ENCODE measurements at places on chromosomes 6 and 20.

- DNase-seq: no peak
Measured at GRCh38 chr6:148343047-148343782, 577 bp downstream of the SASH1 start.

GRCh38 chr6:692356-692851 is 535 bp downstream of the EXOC2 start:
- peak; percentile 34 for DNase-seq

DNA sequence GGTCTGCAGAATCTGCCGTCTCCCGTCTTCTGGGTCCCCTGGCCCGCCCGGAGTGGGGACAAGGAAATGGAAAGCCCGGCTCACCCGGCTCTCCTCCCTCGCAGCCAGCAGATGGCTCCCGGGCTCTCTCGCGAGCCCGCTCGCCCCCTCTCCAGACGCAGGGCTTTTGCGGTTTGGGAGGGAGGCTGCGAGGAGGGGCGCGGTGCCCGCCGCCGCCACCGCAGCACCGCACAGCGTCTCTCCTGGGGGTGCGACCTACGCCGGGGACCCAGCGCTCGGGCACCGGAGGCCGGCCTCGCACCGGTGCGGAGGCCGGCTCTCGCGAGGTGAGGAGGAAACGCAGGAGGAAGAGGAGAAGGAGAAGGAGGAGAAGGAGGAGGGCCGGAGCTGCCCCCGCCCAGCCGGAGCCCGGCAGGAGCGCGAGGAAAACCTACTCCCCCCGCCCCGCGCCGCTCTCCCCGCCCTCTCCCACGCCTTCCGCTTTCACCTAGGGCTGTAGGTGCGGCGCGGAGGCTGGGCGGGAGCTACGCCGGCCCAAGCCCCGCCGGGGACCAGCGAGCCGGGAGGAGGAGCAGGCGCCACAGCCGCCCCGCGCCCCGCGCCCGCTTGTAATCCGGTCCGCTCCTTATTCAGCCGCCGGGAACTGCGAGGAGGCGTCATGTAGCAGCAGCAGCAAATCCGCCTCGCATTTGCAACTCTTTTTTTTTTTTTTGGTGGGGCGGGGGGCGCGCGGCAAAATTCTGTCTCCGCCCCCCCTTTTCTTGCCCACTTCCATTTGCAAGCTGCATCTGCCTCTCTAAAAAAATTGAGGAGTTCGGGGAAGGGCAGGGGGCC is at the start of gene CARMIL1:
CARMIL1 (plus strand) TSS at position 461 of the 834 bp plus-strand sequence. CDS start 422 bp downstream, outside the sequence.
- DNase-seq: peak; percentile 44

GRCh38 chr6:44023586-44024454 is 103.4 kb downstream of the MRPL14 start:
- DNase-seq: no peak

GRCh38 chr6:2509711-2510110 is 241.0 kb downstream of the MYLK4 start:
- DNase-seq: no peak

DNA sequence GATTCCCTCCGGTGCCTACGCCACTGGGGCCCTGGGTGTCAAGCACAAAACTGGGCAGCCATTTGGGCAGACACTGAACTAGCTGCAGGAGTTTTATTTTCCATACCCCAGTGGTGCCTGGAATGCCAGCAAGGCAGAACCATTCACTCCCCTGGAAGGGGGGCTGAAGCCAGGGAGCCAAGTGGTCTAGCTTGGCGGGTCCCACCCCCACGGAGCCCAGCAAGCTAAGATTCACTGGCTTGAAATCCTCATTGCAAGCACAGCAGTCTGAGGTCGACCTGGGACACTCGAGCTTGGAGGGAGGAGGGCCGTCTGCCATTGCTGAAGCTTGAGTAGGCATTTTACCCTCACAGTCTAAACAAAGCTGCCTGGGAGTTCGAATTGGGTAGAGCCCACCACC is 125.3 kb downstream of the FRK start:
- no peak for DNase-seq

GRCh38 chr6:97097068-97098047 is 172.8 kb downstream of the KLHL32 start:
- DNase-seq: no peak

GRCh38 chr6:29553268-29554057 is 6.1 kb downstream of the UBD start:
- DNase-seq: no peak

GRCh38 chr20:37833221-37833896 is 69.6 kb upstream of the VSTM2L start:
- DNase-seq: no peak

DNA sequence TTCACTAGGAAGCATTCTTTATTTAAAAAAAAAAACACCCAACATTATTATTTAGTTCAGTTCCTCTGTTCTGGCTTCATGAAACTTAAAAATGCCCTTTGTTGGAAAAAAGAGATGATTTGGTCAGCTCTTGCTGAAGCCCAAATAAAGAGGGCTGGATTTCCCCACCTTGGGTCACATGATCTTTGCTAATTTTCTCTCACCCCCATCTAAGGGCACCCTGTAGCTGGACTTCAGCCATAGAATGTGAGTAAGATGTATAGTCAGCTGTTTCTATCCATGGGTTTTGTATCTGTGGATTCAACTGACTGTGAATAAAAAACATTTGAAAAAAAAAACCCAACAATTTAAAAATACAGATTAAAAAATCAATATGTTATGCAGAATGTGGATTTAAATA is 213.9 kb upstream of the SULF2 start:
- DNase-seq: no peak

DNA sequence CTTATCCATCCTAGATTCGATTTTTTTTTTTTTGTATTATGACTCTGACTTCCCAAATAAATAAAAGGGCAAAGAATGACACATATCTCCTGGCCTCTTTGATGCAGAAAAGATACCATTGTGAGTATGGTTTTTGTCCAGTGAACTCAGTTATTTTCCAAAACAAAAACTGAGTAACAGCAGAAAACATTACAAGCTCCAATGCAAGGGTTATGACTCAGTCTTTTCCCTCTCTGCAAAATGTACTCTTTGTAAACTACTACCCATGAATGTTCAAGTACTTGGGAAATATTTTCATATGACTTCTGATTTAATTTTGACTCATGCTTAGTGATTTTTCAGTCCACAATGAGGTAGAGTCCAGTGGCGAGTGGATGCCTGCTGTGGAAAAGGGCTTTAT is 355.3 kb downstream of the RNF144B start:
- DNase-seq: no peak

- no peak for DNase-seq
Measured at GRCh38 chr6:166045173-166045859, 122.3 kb downstream of the TBXT start.

GRCh38 chr6:154861825-154862224 is 128.6 kb downstream of the SCAF8 start:
- no peak for DNase-seq

DNA sequence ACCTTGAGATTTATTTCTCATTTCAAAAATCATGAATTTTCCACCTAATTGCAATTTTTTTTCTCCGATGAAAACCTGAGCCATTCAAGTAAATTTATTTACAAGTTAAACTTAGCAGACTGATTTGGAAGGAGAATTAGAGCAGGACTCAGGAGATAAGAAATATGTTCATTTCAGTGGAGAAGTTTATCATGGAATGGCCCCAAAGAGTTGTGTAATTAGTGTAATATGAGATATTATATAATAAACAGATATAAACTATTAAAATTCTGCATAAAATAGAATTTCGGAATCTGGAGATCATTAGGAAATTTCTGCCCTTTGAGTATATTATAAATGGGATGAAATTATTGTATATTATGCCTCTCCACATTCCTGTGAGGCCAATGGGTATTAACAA is 596.8 kb downstream of the QKI start:
- no peak for DNase-seq

- no peak for DNase-seq
Measured at GRCh38 chr6:35775031-35775430, 1.4 kb upstream of the CLPSL2 start.

- DNase-seq: no peak
Measured at GRCh38 chr6:140486450-140487361, 1112.3 kb upstream of the CITED2 start.

DNA sequence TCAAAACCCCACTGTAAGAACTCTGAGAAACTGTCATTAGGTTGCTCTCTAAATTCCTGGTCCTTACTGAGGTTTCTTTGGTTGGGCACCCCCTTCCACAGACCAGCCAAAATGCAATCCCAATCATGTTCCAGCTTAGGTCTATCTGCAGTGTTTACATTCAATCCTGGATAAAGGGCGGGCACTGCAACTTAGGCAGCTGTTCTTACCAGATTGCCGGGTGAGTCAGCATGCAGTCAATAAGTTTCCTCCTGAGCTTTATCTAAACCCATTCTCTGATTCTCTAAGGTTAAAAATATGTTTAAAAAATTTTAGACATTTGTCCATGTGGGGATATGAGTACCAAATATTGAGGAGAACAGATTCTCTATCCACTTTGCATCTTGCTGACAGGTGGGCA is 197.8 kb downstream of the HAO1 start:
- DNase-seq: no peak

DNA sequence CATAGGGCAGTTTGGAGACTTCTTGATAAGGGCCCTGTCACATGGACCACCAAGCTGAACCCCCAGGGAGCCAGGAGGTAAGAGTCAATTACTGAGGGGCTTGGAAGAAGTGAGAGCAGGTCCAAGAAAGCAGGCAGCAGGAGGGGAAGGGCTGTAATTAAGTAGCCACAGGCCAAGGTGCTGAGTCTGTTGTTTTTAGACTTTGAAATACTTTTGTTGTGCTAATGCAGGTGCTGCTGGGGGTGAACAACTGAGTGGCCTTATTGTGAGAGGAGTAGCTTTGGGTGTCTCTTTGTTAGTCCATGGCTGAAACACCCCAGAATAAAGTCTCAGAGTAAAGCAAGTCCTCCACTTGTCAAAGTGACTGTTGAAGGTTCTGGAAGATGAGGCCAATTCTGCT is 267.0 kb upstream of the SUPT3H start:
- no peak for DNase-seq

DNA sequence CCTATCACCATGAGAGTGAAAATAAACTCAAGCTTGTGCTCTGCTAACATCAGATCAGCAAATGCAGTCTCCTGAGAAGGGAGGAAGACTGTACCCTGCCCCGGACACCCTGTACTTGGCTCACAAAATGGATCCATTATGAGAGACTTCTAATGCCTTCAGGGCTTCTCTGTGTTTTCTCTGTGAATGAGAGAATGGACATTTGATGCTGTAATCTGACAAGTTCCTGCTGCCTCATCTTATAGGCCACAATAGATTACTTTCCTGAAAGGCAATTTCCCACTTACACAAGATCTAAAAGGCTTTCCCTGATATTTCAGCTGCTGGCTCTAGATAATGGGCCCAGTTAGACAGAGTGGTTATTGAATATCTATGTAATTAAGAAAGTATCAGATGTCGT is 117.2 kb downstream of the OTOR start:
- DNase-seq: no peak

GRCh38 chr6:109740787-109741186 is 49.7 kb downstream of the FIG4 start:
- DNase-seq: no peak

- DNase-seq: peak; percentile 59
Measured at GRCh38 chr6:1604158-1605003, 5.3 kb upstream of the FOXC1 start.

- no peak for DNase-seq
Measured at GRCh38 chr6:95408111-95408510, 169.2 kb upstream of the MANEA start.

DNA sequence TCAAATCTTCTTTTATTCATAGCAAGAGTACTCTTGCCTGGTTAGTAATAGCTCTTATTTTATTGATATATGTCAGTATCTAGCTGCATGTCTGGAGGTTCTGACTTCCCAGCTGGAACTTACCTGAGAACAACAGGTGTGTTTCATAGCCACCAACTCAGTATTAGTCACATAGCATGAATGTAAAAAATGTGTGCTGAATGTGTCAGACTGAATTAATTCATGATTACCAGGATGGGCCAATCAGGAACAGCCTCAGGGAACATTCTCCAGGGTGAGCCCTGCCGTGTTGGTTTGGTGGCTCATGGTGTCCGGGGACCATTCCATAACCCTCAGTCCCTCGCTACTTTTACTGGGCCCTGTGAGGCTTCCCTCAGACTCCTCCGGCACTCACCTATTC is 99.7 kb downstream of the TULP4 start:
- no peak for DNase-seq

DNA sequence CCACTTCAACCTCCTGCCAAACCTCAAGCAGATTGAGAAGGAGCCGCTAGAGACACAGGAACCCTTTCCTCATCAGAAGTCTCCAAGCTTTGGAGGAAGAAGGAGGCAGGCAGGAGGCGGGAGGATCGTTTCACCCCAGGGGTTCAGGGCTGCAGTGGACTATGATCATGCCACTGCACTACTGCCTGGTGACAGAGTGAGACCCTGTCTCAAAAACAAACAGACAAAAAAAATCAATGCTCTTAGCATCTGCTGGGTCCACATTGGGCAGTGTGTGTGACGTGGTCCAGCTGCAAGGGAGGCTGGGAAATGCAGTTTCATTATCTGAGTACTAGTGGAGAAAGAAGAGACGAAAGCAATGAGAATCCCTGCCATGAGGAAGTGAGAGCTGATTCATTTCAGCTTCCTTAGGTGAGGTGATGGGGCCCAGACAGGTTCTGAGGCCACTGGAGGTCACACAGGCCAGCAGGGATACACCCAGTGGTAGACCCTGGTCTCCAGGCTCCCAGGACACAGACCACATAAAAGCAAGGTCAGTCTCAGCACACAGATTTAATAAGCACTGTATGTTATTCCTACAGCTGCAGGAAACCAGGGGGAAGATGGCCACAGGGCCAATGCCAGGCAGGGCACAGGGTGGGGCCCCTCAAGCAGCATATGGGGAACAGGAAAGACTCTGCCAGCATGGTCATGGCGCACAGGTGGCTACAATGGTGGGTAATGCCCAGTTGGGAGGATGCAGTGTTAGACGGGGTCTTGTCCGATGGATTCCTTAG is 4.3 kb downstream of the GFRA4 start:
- no peak for DNase-seq

DNA sequence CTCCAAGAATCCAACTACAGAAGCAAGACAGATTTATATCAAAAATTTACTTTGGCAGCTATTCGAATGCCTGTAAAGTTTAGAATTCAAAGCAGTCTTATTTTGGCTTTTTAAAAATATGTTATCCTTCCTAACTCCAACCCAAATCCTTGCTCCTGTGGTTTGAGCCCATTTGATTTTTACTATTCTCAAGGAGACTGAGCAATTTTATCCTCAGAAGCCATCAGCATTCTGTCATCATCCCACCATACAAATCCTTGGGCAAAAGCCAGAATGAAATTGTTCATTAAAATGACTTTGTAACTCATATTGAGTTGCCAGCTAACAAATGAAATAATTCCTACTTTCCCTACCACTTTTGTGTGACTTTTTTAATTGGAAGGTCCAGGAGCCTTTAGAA is 392.8 kb downstream of the ADGRB3 start:
- DNase-seq: no peak

GRCh38 chr6:44487586-44487985 is 100.1 kb downstream of the CDC5L start:
- no peak for DNase-seq

All from activated CD8-positive, alpha-beta memory T cell treated with anti-CD3 and anti-CD28 coated beads for 1 hour (primary cell).